ENCODE measurements at places on chromosomes 7 and 10.

GRCh38 chr10:27157150-27157549 is 2.0 kb downstream of the MASTL start:
- no peak for DNase-seq

DNA sequence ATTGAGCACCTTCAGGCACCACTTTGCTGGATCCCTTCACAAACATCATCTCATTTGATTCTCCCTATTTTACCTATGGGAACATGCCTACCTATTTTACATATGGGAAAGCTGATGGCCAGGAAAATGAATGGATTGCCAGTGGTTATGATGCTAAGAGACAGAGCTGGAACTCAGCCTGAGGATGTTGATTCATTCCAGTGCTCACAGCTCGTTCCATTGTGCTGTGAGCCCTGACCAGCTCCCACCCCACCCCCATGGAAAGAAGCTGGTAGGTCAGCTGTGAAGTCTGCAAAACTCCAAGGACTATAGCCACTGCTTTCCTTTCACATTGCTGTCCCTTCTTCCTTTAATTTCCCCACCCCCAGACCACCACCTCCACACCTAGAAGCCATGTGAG is 9.6 kb downstream of the UBTD1 start:
- DNase-seq = no peak

DNA sequence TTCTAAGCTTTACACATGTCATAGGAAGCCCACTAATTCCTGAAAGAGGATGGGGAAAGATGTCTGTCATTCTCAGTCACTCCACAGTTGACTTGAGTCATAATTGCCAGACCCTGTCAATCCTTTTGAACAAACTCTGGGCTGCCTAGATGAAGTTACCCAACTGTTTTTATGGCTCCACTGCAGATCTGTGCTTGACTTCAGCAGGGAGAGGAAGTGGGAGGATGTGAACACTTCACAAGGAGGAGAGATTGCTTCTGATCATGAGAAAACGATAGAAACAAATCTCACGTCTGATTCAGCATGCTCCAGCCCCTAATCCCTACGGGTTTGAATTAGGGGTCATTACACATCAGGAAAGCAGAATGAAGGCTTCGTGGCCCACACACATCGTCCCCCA is 596.6 kb upstream of the CELF2 start:
- no peak for DNase-seq

DNA sequence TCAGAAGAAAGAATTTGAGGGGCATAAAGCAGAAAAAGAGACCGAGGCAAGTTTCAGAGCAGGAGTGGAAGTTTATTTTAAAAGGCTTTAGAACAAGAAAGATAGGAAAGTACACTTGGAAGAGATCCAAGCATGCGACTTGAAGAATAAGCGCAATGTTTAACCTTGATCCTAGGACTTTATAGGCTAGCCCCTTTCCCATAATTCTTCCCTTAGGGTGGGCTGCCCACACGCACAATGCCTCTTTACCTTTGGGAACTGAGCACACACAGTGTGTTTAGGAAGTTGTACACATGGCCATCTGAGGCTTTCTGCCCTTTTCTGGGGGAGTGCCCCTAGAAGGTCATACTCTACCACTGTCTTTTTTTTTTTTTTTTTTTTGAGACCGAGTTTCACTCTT is 11.2 kb upstream of the GSTO1 start:
- no peak for DNase-seq

- no peak for DNase-seq
These were observed 101.5 kb downstream of the ZMIZ1 start for GRCh38 chr10:79170226-79170752.

GRCh38 chr7:2529161-2530070 is 9.8 kb downstream of the LFNG start:
- no peak for DNase-seq

DNA sequence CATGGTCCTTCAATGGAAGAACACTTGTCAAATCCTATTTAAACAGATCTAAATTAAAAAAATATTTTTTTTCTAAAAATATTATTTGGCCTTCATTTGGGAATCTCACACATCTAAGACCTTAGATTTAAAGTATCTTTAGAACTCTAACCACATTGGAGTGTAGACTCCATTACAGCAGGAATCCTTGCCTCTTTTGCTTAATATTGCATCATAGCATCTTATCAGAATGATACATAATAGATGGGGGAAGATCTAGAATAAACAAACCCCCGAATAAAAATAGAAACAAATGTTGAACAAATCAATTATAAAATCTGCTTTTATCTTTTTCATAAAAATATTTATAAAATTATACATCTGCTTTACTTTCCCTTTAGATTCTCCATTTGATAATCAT is 27.6 kb upstream of the EPC1 start:
- DNase-seq = no peak

- DNase-seq = no peak
These were observed 130.3 kb upstream of the SLC13A1 start for GRCh38 chr7:123329988-123330643.

DNA sequence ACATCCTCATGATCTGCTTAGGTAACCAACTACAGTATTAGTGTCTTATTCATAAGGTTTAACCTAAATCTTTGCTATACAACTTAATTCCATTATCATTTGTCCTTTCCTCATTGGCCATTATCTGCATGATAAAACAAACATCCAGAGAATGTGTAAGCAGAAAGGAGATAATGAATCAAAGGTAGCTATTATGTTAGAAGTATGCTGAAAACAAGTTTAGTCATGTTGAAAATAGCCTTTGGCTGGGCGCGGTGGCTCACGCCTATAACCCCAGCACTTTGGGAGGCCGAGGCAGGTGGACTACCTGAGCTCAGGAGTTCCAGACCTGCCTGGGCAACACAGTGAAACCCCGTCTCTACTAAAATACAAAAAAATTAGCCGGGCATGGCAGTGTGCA is 78.2 kb downstream of the NT5C2 start:
- DNase-seq = no peak

DNA sequence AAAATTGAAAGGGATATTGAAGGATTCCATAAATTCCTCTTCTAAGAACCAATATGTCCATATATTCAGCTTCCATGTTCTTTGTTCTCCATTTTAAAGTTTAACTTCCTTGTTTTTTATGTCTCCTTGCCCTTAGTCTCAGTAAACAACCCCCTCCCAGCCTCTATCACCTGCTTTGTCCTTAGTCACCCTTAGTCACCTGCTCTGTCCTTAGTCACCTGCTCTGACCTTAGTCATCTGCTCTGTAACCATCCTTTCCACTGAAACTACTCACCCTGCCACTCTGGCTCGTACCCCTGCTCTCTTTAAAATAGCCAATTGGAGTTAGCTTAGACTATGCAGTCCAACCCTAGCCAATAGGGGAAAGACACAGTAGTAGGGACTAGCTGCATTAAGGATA is 136.2 kb upstream of the TMEM106B start:
- no peak for DNase-seq
